CD4-positive, alpha-beta T cell treated with Interleukin-6 at 100 ng/mL for 8 hours (primary cell): ENCODE measurements at places on chromosomes 5 and 9.

DNA sequence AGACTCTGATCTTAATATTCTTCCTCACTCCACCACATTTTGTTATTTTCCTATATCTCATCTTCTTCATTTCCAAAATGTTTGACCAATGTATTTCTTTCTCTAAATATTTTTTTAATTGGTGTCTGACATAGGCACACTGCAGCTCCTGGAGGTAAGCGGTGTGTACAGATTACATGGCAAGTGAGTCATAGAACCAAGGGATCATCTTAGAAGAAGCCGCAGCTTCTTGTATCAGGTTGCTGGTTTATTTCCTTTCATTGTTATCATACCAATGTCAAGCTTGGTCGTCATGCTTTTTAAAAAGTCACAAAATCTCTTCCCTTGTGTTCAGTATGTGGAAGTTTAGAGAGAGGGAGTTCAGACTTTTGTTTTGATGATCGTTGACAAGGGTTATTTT is 526.1 kb upstream of the CDH18 start:
- DNase-seq, result no peak

DNA sequence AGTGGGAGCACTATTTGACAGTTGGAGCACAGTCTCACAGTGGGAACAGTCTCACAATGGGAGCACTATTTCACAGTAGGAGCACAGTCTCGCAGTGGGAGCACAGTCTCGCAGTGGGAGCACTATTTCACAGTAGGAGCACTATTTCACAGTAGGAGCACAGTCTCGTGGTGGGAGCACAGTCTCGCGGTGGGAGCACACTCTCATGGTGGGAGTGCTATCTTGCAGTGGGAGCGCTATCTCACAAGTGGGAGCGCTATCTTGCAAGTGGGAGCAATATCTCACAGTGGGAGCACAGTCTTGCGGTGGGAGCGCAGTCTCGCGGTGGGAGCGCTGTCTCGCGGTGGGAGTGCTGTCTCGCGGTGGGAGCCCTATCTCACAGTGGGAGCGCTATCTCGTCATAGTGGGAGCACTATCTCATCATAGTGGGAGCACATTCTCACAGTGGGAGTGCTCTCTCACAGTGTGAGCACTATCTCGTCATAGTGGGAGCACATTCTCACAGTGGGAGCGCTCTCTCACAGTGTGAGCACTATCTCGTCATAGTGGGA is 56.1 kb downstream of the MED10 start:
- DNase-seq, result no peak

GRCh38 chr5:76341651-76342334 is 61.3 kb upstream of the IQGAP2 start:
- no peak for DNase-seq

- no peak for DNase-seq
Observed at GRCh38 chr9:126475933-126476555, 137.7 kb upstream of the LMX1B start.
